Natural killer cell (primary cell): ENCODE measurements at places on chromosomes 6 and 20. TPM values are rescaled to one million over a fixed set of nuclear protein-coding genes. Genes with fewer than 3 reads are reported as not detected.

DNA sequence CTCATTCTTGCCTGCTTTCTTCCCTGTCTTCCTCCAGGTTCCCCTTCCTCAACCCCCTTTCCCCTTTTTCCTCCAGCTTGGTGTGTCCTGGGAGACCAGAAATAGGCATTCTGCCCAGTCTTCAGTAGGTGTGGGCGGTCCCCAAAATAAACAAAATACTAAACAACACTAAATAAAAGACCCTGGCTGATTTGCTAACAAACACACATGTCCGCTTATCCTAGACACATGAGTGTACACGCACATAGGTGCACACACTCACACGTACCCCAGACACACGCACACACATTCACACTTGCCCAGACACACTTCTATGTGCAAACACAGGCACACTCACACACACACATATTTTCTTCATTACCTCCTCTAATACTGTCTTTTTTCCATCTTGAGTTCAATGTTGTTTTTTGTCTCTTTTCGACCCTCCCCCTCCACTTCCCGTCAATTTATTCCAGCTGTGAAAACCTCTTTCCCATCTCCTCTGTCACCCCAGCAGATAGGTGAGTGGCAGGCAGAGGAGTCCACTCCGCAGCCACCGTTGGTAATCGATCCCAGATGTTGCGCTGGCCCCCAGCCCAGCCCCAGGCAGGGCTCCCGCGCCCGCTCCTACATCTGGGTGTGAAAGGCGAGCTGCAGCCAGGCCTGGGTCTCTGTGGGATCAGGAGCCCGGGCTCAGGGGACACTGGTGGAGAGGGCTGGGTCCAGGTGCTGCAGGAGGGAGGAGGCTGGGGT, 56.9 kb upstream of the FOXP4 start:
- H3K4me3 ChIP-seq = no peak overlapping the region
- H3K36me3 ChIP-seq = no peaks in the 10 kb centered on the region
- no peaks in the 10 kb centered on the region for H3K27me3 ChIP-seq
- no peak for DNase-seq

DNA sequence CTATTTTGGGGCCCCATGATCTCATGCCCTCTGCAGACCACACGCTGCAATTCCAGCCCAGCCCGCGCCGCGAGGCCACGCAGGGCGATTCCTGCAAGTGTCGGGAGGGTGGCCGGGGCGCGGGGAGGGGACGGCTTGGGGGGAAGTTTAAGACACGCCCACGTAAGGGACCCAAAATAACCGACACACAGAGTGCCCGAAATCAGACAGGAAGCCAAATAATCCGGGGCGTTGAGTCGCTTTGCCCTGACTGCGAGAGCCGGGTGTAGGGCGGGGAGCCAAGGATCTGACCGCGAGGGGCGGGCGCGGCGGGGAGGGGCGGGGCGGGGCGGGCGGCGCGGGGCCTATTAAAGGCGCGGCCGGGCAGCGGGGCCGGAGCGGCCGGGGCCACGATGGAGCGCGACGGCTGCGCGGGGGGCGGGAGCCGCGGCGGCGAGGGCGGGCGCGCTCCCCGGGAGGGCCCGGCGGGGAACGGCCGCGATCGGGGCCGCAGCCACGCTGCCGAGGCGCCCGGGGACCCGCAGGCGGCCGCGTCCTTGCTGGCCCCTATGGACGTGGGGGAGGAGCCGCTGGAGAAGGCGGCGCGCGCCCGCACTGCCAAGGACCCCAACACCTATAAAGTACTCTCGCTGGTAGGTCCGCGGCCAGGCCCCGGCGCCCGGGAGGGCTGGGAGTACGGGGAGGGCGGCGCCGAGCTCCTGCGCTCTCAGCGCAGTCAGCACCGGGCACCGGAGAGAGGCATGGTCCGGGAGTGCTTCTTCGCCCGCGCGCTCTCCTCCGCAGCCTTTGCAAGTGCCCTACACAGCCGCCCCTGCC, at the start of gene ENPP1:
Gene ENPP1, plus strand, starts transcription at position 377 of the 816 bp plus-strand sequence. Its CDS starts 16 bp downstream, at position 393.
- H3K4me1 ChIP-seq = peaks cover 13% of the 10 kb centered on the region
- peaks cover 3% of the 10 kb centered on the region for H3K27me3 ChIP-seq
- no peaks in the 10 kb centered on the region for H3K36me3 ChIP-seq
- DNase-seq = peak; percentile 59
- no peak within 1 kb of the TSS for H3K27ac ChIP-seq
- peak within 1 kb of the TSS; percentile 28 for H3K4me3 ChIP-seq

Gene CST2
- total RNA-seq = not detected

DNA sequence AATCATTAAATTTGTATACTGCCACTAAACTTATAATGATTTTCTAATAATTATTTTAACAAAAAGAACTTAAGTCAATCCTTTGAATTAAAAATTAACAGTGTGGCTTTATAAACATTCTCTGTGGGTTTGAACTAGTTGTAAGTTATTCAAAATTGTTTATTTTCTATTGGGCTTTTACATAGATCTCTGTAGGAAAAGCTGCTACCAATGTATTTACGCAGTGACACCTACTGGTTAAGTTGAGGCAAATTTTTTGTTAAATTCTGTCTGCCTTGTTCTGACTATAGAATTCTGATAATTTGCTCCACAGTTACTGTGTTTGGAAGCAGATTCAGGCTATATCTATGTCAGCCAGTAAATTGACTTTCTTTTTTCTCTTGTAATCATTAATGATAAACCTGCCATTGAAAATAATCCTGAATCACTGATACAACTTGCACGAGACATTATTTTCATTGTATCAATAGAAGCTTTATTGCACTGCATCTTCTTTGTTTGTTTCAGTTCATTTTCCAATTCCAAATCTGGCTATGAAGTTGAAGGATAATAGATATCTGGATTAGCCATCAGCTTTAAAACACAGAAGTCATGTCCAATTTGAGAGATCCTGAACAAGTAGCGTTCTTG, 66.0 kb upstream of the UTRN start:
- H3K36me3 ChIP-seq = no peaks in the 10 kb centered on the region
- no peak for DNase-seq
- H3K27ac ChIP-seq = no peak overlapping the region

- H3K27ac ChIP-seq = no peak overlapping the region
- no peaks in the 10 kb centered on the region for H3K27me3 ChIP-seq
- no peak overlapping the region for H3K4me3 ChIP-seq
- no peaks in the 10 kb centered on the region for H3K36me3 ChIP-seq
Measured at GRCh38 chr6:116390581-116390980, 19.8 kb downstream of the DSE start.

DNA sequence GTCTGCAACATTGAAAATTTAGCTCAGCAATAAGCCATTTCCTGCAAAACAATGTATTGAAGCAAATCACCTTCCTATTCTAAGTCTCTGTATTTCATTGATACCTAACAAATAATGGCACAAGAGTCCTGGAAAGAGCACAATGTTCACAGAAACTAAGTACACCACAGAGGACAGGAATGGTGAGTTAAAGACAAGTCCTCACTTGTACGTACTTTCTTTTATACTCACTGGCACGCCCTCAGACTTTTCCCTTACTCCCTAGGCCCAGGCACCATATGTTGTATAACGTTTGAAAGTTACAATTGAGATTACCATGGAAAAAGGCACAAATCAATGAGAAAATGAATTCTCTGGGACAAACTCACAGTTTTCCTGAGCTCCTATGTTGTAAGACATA, 683.0 kb upstream of the MANEA start:
- no peak overlapping the region for H3K27ac ChIP-seq
- no peaks in the 10 kb centered on the region for H3K4me1 ChIP-seq
- no peaks in the 10 kb centered on the region for H3K36me3 ChIP-seq
- no peaks in the 10 kb centered on the region for H3K27me3 ChIP-seq
- no peak for DNase-seq
- H3K4me3 ChIP-seq = no peak overlapping the region

GRCh38 chr20:5003626-5004025, 2.3 kb upstream of the SLC23A2 start:
- H3K4me1 ChIP-seq = peaks cover 23% of the 10 kb centered on the region
- no peak overlapping the region for H3K27ac ChIP-seq
- H3K27me3 ChIP-seq = no peaks in the 10 kb centered on the region
- H3K4me3 ChIP-seq = no peak overlapping the region
